ENCODE measurements at places on chromosomes 6 and 20. TPM values are rescaled to one million over a fixed set of nuclear protein-coding genes. Genes with fewer than 3 reads are reported as not detected.

TAAR2 gene
- not detected for total RNA-seq

ZNF322 gene
- 35.0 TPM for total RNA-seq

HLA-DOA gene
- total RNA-seq: 23.7 TPM

CDK19 gene
- 12.6 TPM for total RNA-seq

FOXC1 gene
- 0.13 TPM for total RNA-seq

RIPOR3 gene
- total RNA-seq: 4.5 TPM

RNF182 gene
- 13.0 TPM for total RNA-seq

DNA sequence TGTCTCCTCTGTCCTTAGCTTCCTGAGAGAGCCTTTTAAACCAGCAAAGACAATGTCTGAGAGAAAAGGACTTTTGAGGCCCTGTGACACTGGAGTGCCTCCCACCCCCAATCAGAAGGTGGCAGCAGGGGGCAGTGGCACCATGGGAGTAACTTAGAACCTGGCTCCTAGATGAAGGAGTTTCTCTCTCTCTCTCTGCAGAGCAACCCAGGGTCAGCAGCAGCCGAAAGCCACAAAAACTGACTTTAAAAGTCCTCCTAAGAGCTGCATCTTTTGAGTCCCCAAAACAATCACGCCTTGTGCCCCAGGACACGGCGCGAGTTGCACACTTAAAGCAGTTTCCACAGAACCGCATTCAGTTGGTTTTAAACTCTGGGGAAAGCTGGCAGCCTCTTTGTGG is 5.3 kb upstream of the TCP11 start:
- no peak overlapping the region for H3K4me3 ChIP-seq
- no peak overlapping the region for H3K27ac ChIP-seq
- no peak for DNase-seq
- peaks cover 10% of the 10 kb centered on the region for H3K4me1 ChIP-seq
- H3K36me3 ChIP-seq: no peaks in the 10 kb centered on the region

GRCh38 chr20:10673842-10674683 is at the start of gene JAG1:
JAG1 (minus strand) TSS chr20:10673999; CDS start chr20:10673530, 469 bp downstream.
- peak within 1 kb of the TSS; percentile 86 for H3K4me3 ChIP-seq
- H3K27me3 ChIP-seq: no peaks in the 10 kb centered on the region
- peak within 1 kb of the TSS; percentile 87 for H3K27ac ChIP-seq
- H3K36me3 ChIP-seq: no peaks in the 10 kb centered on the region

GRCh38 chr20:47093320-47093966 is 198.8 kb downstream of the EYA2 start:
- H3K36me3 ChIP-seq: no peaks in the 10 kb centered on the region
- no peak overlapping the region for H3K27ac ChIP-seq
- H3K4me1 ChIP-seq: no peaks in the 10 kb centered on the region
- no peaks in the 10 kb centered on the region for H3K27me3 ChIP-seq
- no peak for DNase-seq
- H3K4me3 ChIP-seq: no peak overlapping the region

- H3K4me1 ChIP-seq: peaks cover 7% of the 10 kb centered on the region
- no peaks in the 10 kb centered on the region for H3K27me3 ChIP-seq
- no peak for DNase-seq
- no peak overlapping the region for H3K4me3 ChIP-seq
Observed at GRCh38 chr6:18039481-18039880, 52.0 kb upstream of the KIF13A start.

DNA sequence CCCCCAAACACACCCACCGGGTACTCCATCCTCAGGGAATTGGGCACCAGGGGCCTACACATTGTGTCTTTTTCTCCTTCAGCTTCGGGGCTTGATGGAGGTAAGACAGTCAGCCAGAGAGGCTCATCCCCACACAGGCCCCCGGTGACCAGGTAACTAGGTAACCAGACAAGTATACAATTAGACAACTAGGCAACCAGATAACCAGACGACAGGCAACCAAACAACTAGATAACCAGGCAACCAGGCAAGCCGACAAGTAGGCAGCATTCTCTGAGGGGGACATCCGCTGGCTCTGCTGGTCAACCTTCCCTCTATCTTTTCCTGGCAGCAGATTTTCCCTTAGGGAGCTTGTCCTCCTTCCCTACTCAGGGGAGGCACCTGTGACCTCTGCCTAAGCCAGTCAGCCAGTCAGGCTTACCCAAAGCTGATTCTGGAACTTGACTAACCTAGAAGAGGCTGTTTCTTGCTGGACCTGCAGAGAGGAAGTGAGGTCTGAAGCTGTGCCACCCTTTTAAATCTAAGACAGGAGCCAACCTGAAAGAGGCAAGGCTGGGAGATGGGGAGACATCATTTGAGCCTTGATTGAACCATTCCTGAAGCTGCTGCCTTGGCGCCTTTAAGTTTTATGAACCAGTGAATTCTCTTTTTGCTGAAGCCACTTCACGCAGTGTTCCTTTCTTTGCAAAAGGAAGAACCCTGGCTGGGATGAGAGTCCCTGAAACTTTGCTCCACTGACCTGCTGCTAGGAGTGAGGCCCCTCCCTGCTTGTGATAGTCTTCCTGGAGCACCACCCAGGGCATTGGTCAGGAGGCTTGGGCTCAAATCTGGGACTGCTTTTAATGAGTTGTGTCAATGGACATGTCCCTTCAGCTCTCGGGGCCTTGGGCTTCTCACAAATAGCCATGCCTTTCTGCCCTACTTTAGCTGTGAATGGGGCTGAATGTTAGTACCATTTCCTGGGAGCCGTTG is 96.4 kb upstream of the RNF24 start:
- H3K27ac ChIP-seq: no peak overlapping the region
- peaks cover 6% of the 10 kb centered on the region for H3K4me1 ChIP-seq
- H3K4me3 ChIP-seq: no peak overlapping the region
- peak; percentile 28 for DNase-seq
- H3K27me3 ChIP-seq: no peaks in the 10 kb centered on the region
- H3K36me3 ChIP-seq: no peaks in the 10 kb centered on the region

DNA sequence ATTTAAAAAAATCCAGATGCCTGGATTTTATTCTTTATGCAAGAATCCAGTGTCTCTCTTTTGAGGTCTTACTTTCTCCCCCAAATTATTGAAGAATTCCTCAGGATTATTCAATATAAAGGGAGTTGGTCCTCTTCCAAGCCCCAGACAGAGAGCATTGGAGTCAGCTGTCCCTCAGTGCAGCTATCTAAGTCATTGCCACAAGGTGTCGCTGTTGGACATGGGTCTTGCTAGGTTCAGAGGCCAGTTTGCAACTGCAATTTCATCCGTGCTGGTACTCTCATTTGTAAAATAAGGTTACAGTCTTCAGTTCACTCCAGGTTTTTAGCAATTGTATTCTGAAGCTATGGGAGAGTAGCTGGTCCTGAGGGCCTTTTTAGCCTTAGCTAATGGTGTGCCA is 27.8 kb downstream of the CCN2 start:
- H3K4me3 ChIP-seq: no peak overlapping the region
- H3K27ac ChIP-seq: no peak overlapping the region
- no peaks in the 10 kb centered on the region for H3K27me3 ChIP-seq
- H3K4me1 ChIP-seq: no peaks in the 10 kb centered on the region
- DNase-seq: no peak
- peaks cover 21% of the 10 kb centered on the region for H3K36me3 ChIP-seq

- no peaks in the 10 kb centered on the region for H3K27me3 ChIP-seq
- H3K4me3 ChIP-seq: no peak overlapping the region
- no peaks in the 10 kb centered on the region for H3K36me3 ChIP-seq
- no peak overlapping the region for H3K27ac ChIP-seq
Observed at GRCh38 chr6:130670142-130670541, 157.1 kb upstream of the SMLR1 start.

DNA sequence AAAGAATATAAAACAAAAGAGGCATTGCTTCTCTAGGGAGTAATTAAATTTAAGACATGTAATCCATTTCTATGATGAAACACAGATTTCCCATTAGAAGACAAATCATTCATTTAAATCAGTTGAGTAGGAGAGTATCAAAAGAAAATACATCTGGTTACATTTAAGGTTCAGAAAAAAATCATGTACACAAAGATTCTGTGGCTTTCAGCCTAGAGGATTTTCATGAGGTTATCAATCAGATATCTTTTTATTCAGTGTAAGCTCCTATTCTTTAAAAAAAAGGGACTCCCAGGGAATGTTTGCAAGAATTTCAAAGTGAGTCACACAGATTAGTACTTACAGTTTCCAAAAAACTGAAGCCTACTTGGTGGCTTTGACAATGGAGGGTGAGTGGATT is 24.9 kb downstream of the COL21A1 start:
- no peaks in the 10 kb centered on the region for H3K36me3 ChIP-seq
- H3K27ac ChIP-seq: no peak overlapping the region
- no peaks in the 10 kb centered on the region for H3K27me3 ChIP-seq
- H3K4me1 ChIP-seq: no peaks in the 10 kb centered on the region
- H3K4me3 ChIP-seq: no peak overlapping the region
- DNase-seq: no peak

DNA sequence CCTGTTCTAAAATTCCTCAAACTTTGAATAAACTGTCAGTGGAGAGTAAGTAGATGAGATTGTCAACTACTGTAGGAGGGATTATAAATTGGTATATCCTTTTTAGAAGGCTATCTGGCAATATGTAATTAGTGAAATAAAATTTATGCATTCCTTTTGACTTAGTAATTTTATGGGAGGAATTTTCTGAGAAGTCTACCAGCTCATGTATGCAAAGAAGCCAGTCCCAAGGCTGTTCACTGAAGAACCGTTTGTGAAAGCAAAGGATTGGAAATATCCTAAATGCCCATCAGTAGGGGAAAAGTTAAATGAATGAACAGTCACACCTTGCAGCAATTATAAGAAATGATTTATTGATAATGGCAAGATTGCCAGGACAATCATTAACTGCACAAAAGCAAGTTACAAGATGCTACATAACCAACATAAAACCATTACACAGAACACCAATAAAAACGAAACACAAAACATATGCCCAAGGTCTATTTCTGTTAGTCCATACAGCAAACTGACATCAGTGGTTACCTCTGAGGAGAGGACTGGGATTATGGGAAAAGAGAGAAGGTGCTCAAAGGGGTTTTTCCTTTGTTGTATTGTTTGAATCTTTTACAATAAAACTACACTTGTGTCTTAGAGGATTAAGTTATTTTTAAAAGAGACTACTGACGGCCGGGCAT is 4.6 kb upstream of the DSTN start:
- no peak overlapping the region for H3K27ac ChIP-seq
- no peak for DNase-seq
- H3K4me3 ChIP-seq: no peak overlapping the region
- no peaks in the 10 kb centered on the region for H3K36me3 ChIP-seq

GRCh38 chr20:42986143-42986773 is 203.4 kb downstream of the PTPRT start:
- H3K36me3 ChIP-seq: no peaks in the 10 kb centered on the region
- peaks cover 7% of the 10 kb centered on the region for H3K4me1 ChIP-seq
- no peak overlapping the region for H3K27ac ChIP-seq
- no peak overlapping the region for H3K4me3 ChIP-seq

DNA sequence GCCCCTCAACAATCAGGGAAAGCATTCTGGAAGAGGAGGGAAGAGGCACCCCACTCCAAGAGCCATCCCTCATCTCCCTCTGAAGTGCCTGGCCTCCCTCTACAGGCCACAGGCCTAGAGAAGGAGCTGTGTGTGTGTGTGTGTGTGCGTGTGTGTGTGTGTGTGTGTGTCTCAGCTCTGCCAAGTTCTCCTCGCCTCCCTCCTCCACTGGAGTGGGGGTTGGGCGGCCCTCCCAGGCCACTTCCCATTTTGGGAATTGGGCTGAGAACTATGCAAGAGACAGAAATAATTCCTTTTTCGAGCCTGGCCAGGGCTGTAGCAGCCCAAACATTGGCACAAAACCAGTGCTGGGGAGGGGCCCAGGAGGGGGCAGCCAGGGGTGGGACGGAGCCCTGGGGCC is 35.7 kb downstream of the KCNB1 start:
- H3K27me3 ChIP-seq: no peaks in the 10 kb centered on the region
- H3K4me3 ChIP-seq: no peak overlapping the region
- no peak overlapping the region for H3K27ac ChIP-seq
- DNase-seq: peak; percentile 65
- H3K36me3 ChIP-seq: no peaks in the 10 kb centered on the region

- no peak overlapping the region for H3K4me3 ChIP-seq
- H3K27me3 ChIP-seq: no peaks in the 10 kb centered on the region
- H3K27ac ChIP-seq: no peak overlapping the region
- no peaks in the 10 kb centered on the region for H3K4me1 ChIP-seq
- H3K36me3 ChIP-seq: no peaks in the 10 kb centered on the region
- DNase-seq: no peak
Observed at GRCh38 chr6:114793428-114793827, 450.6 kb upstream of the HS3ST5 start.

DNA sequence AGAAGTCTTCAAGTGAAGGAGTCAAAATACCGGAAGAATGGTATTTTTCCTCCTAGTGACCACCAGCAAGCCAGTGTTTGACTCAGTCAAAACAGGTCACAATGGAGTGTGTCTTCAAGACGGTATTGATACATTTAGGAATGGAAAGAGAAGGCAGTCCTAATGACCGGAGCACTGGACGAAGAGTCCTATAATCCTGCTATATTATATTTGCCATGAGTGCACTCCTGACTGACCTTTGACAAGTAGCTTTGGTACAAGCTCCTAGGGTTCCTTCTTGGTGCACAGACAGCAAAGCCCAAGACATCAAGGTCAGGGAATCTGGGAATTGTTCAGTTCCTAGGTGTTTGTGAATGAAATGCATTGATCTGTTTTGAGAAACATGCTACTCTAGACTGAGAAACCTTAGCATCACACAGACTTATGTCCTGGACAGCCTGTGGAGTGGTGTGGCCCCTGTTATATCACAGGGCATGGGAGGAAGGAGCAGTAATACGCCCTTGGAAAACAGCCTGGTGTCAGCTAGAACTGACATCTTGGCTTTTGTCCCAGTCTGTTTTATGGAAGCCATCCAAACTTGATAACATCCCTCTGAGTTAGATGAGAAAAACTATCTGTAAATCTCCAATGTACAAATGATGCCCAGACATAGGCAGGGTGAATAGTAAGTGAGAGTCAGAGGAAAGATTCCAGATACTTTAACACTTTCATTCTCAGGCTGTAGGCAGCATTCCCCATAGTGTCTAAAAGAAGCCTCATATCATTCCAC is 18.5 kb downstream of the NOX3 start:
- H3K4me3 ChIP-seq: no peak overlapping the region
- no peaks in the 10 kb centered on the region for H3K27me3 ChIP-seq
- no peaks in the 10 kb centered on the region for H3K4me1 ChIP-seq
- no peak overlapping the region for H3K27ac ChIP-seq
- DNase-seq: no peak

GRCh38 chr6:17470202-17470937 is 77.0 kb downstream of the CAP2 start:
- H3K4me3 ChIP-seq: no peak overlapping the region
- DNase-seq: peak; percentile 10
- no peaks in the 10 kb centered on the region for H3K27me3 ChIP-seq
- H3K36me3 ChIP-seq: no peaks in the 10 kb centered on the region
